ENCODE measurements at places on chromosomes 16 and 17.

GRCh38 chr16:84941921-84942320 lies 69.4 kb downstream of the ZDHHC7 start:
- no peak for DNase-seq

GRCh38 chr17:38996660-38997337 lies 29.6 kb upstream of the FBXO47 start:
- DNase-seq, result no peak

DNA sequence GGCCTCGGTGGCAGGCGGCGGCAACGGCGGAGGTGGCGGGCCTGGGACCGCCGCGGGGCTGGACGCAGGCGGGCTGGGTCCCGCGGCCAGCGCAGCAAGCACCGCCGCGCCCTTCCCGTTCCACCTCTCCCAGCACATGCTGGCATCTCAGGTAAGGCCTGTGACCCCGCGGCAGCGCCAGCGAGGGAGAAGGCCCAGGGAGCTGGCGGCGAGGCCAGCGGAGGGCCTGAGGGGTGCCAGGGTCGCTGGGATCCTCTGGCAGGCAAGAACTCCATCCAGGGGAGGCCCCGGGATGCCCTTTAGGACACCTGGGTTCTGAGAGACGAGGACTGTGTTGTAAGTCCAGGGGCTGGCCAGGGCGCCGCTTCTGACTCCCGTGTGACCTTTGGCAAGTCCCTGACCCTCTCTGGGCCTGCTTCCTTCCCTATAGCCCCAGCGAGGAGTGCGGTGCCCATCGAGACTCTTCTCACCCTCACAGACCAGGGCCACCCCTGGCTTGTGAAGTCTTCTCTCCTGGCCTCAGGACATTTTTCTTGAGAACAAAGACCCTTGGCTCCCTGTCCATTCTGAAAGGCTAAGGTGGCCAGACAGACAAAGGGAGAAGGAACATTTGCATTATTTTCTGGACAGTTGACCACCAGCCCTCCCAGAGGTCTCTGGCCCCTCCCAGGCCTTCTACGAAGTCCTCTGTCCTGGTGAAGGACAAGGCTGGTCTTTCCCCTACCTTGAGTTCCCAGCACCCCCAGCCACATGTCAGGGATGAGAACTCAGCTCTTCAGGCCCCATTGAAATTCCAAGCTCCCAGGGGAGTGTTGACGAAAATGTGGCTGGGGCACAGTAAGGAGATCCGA lies 6.3 kb downstream of the TBX2 start:
- DNase-seq, result no peak

DNA sequence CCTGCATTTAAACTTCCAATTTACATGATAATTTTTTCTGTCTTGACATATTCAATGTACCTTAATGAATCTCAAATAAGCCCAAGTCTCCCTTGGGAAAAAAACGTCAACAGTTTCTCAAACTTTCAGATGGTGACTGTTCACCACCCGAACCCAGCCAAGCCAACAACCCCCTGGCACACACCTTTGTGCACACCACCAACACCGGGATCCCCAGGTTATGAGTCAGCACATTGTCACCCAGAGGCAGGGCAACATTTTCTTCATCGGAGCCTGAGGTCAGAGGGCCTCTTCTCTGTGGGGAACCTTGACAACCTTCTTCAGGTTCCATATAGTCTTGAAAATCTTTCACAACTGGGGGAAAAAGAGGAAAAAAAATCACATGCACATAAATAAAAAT lies 15.5 kb downstream of the DYNC1LI2 start:
- no peak for DNase-seq

DNA sequence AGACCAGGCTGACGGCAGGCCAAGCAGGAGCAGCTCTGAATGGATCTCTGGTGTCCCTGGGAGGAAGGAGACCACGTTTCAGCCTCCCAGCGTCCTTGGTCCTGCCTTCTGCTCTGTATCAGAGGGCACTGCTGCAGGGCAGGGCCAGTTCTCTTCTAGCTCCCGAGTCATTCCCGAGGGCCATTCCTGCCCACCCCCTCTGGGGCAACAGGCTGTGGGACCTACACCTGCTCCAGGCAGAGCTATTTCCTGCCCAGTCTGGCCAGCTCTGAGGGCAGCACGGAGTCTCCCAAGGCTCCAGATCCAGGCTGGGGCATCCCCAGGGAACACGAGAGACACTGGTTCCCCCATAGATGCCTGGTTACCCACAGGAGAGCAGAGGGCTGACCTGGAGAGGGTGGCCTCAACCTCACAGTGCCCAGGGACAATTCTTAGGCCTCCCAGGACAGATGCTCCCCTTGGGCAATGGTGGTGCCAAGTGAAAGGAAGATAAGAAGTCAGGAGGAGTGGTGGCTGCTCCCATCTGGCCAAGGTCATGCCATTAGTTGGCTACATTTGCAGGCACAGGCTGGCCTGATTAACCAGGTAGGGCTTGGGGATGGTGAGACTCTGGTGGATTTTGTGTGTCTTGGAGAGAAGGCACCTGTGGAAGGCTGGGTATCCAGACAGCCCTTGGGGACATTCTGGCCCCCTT lies 2.0 kb downstream of the WFIKKN2 start:
- DNase-seq, result no peak

GRCh38 chr16:13733561-13733960 lies 186.4 kb upstream of the ERCC4 start:
- DNase-seq, result no peak

- no peak for DNase-seq
Observed at GRCh38 chr16:78443542-78444364, 344.3 kb downstream of the WWOX start.

- DNase-seq, result no peak
Observed at GRCh38 chr16:80671281-80671849, 130.6 kb downstream of the DYNLRB2 start.

- peak; percentile 59 for DNase-seq
Observed at GRCh38 chr17:28046034-28046825, 3.8 kb downstream of the NLK start.

DNA sequence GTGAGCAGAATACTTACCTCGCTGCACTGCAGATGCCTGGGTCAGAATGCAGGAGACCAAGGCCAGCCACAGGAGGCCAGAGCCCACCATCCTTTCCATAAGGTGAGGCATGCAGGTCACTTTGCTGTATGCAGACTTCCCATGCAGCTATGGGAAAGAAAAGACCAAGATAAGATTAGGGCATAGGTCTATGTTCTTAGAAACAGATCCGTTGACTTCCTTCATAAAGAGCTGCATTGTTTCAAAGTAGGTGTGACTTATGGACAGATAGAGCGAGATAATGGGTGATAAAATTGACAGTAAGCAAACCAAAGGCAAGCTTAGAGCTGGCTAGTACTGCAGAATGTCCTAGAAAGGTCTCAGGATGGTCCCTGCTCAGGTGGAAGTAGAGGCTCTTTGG lies 992 bp downstream of the GP2 start:
- no peak for DNase-seq

DNA sequence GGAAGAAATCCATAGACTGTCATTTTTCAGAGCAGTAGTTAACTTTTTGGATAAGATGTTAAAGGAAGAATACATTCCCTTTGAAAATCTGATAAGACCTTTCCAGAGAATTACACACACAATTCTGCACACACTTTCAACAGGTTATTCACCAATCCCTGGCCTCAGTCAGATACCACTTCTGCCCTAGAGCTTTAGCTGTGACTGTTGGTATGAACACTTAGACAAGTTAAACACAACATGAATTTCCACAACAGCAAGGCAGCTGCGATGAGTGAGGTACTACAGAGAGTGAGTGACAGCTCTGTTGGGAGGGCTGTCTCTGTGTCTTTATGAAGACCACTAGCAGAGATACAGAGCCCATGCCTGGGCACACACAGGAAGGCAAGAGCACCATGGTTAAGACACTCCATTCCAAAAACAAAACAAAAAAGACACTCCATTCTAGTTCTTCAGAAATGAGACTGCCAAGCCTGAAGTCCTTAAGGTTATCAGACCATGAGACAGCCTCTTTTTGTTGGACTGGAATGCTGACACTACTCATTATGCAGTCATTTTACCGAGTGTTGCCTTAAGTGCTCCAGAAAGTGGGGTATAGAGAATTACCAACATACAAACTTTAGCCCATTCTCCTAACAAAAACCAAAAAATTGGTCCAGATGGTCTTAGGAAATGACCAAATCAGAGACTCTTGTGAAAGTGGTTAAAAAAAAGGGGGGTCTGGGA lies 42.4 kb downstream of the TOM1L2 start:
- DNase-seq, result no peak

- no peak for DNase-seq
Observed at GRCh38 chr16:71354156-71354555, 4.4 kb upstream of the CALB2 start.

- no peak for DNase-seq
Observed at GRCh38 chr16:74216319-74216718, 80.3 kb upstream of the PSMD7 start.

- DNase-seq, result no peak
Observed at GRCh38 chr16:3262517-3262916, 6.1 kb upstream of the MEFV start.

DNA sequence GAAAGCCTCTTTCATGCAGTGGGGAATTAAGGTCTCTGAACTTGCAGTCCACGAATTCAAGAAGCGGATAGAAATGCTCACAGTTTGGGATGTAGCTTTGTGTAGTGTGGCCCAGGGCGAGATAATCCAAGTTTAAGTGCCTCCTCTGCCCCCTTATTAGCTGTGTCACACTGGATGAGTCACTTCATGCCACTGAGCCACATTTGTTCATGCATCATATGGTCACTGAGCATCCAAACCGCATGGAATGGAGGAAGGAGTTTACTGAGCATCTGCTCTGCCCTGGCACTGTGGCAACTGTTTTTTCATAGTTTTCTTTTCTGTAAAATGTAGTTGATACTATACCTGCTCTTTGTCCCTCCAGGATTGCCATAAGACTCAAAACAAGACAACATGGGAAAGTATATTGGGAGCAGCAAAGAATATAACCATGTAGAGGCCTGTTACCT lies 15.1 kb upstream of the DHX8 start:
- DNase-seq, result no peak

GRCh38 chr16:89584768-89585549 lies 9.4 kb downstream of the CPNE7 start:
- no peak for DNase-seq

DNA sequence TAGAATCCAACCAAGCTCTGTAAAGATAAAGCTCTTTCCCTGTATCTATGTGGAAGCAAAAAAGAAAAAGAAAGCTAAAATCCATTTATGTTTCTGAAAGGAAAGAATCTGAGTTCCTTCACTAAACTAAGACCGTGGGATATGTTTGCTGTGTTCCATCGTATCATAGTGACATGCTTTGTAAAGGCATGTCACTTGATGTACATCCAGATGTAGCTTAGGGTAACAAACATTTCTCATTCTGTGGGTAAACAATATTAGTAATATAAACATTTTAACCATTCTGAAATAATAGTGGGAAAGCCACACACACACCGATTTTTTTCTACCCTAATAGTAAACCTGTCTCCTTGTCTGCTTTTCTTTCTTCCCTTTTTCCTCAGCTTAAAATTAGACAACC lies 78.1 kb downstream of the TUBD1 start:
- no peak for DNase-seq

DNA sequence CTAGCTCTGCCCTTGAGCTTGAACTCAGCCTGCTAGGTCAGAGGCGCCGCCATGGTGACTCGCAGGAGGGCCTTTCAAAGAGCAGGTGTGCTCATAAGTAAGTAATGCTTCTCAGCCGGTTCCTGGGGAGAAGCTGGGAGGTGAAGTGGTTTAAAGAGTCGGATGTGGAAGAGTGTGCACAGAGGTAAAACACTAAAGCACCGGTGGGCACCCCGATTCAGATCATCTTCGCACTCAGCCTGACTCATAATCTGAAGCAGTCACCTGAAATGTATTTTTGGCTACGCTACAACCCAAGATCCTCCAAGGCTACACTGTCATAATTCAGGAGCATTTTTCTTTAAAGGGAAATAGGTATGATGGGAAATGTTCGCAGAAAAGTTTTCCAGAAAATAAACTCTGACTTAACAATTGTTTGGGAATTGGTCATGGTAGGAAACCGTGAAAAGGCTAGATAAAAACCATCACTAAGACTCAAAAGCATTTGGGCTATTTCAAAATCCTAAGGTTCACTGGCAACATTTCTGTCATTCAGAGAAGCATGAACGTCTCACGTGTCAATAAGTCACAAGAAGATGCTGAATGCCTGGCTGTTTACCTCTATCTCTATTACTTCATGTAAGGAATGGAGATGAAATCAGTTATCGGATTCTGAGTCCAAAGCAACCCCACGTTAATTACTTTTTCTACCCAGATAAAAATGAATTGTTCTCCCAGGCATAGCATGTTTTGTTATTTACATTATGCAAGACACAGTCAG lies 17.8 kb downstream of the CDH8 start:
- DNase-seq, result no peak

GRCh38 chr16:9820476-9821246 lies 361.6 kb downstream of the GRIN2A start:
- DNase-seq, result no peak

- DNase-seq, result peak; percentile 68
Observed at GRCh38 chr16:74936902-74937560, 47.9 kb downstream of the WDR59 start.

- no peak for DNase-seq
Observed at GRCh38 chr17:77928519-77929179, 29.9 kb upstream of the TNRC6C start.

DNA sequence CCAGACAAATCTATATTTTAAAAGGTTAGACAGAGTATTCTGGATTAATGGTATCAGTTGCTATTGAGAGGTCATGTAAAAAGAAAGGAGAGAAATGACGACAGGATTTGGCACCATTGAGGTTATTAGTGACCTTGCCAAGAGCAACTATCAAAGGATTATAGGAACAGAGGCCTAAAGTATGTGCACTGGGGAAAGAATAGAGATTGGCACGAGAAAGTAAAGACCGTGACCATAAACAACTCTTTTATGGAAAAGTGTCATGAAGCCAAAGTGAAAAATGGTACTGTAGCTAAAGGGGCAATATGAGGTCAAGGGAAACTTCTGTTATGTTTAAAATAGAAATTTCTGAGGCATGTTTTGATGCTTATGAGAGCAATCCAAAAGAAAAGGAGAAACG lies 115.2 kb upstream of the KIF2B start:
- DNase-seq, result no peak

GRCh38 chr16:12229759-12230594 lies 253.4 kb downstream of the SNX29 start:
- no peak for DNase-seq
